ENCODE measurements at places on chromosomes 16 and 17.

DNA sequence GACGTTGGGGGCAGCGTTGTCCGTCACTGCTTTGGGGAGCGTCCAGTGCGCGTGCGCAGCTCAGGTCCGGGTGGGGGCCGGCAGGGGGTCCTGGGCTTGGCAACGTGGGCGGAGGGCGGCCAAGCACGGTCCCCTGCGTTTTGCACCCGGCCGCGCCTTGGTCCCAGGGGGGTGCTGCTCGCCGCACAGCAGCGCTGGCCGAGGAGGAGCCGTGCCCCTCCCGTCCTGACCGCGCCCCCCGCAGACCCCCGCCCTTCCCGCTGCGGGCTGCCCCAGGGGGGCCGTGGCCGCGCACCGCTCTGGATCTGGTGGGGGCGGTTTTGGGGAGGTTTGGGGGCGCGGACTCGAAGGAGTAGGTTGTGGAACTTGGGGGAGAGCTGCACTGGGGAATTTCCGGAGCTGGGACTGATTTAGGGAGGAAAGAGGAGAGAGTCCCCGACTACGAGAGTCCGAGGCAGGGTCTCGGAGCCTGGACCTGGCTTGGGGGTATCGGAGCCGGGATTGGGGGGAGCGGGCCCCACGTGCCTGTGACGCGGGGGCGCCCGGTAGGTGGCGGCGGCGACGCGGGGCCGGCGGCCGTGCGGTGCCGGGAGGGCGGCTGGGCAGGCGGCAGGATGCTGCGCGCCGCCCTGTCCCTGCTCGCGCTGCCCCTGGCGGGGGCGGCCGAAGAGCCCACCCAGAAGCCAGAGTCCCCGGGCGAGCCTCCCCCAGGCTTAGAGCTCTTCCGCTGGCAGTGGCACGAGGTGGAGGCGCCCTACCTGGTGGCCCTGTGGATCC lies at the start of gene SLC9A5:
TSS of gene SLC9A5 (plus strand) at position 579 of the 777 bp plus-strand sequence. CDS start at position 615, 36 bp downstream.
- DNase-seq = no peak

GRCh38 chr17:35795007-35795870 lies at the start of gene MMP28:
TSS of gene MMP28 (minus strand) at chr17:35795641. CDS start at chr17:35795377, 264 bp downstream.
- no peak for DNase-seq

DNA sequence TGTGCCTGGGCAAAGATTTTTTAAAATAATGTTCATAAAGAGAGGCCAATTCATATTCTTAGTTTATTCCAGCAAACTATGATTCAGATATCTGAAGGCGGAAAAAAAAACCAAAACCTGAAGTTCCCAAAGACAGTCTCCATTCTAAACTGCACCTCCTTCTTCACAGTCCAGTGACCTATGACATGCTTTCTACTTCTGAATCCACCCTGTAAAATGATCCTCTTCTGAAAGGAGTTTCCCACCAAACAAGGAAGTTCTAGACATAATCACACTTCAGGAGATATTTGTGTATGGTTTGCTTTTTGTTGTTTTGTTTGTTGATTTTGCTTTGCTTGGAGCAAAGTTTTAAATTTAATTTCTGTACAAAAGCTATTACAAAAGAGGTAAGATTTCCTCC lies 12.9 kb upstream of the CHST4 start:
- DNase-seq = no peak

DNA sequence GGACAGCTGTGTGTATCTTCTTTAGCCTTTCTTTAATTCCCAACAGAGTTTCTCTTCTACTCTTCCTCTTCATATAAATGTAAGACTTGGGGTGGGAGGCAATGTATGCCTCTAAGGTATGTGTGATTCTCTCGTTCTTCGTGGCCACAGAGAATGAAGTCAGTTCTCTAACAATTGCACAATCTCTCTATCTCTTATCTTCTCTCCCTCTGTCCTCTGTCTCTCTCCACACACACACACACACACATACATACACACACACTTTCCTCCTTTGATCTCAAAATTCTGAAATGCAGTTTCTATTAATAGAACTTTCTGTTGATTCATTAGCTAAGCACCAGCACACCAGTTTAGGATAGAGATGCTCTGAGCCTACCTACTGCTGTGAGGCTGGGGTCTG lies 615.7 kb upstream of the SALL1 start:
- DNase-seq = no peak

DNA sequence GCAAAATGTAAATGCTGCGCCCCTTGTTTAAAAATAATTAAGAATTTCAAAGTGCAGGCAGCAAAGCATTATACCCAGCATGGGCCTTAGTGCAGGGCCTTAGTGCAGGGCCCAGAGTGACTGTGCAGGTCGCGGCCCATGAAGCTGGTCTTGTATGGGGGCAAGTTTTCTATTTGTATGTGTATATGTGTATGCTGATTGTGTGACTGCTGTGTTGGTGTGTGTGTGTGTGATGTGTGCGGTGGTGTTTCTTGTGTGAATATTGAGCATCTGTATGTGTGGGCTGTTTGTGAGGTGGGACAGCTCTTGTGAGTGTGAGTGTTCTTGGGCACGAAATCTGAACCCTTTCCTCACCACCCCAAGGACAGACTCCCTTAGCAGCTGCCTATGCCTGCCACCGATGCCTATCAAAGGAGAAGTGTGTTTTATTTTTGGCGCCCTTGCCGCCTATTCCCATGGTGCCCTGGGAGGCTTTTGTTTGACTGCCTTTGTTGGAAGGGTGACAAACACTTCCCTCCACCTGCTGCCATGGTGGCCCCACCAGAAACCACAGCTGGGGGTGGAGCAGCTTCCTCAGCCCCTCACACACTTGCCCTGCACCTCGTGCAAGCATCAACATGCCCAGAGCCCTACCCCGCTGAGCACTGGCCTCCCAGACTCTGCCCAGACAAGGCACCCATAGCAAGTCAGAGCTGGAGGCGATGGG lies 18.0 kb downstream of the CCR7 start:
- DNase-seq = no peak

DNA sequence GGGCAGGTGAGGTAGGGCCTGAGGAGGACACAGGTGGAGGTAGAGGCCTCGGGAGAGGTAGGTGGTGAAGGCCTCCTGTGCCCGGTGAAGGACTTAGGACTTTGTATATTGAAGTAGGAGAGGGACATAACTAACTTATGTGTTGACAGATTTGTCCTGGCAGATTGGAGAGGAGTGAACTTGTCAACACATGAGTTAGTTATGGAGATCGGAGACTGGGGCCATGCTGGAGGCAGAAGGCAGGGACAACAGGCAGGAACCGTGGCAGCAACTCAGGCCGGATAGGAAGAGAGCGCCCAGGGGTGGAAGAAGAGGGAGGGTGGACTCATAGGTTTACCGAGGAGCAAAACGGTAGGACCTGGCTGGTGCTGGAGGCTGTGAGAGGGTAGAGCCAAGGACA lies 18.4 kb downstream of the GLP2R start:
- no peak for DNase-seq

GRCh38 chr17:75301502-75302206 lies 12.4 kb upstream of the SLC25A19 start:
- DNase-seq = no peak

- DNase-seq = peak; percentile 96
Observed at GRCh38 chr17:14737984-14738651, 437.2 kb downstream of the HS3ST3B1 start.

GRCh38 chr16:19295393-19295792 lies 9.9 kb downstream of the CLEC19A start:
- no peak for DNase-seq

DNA sequence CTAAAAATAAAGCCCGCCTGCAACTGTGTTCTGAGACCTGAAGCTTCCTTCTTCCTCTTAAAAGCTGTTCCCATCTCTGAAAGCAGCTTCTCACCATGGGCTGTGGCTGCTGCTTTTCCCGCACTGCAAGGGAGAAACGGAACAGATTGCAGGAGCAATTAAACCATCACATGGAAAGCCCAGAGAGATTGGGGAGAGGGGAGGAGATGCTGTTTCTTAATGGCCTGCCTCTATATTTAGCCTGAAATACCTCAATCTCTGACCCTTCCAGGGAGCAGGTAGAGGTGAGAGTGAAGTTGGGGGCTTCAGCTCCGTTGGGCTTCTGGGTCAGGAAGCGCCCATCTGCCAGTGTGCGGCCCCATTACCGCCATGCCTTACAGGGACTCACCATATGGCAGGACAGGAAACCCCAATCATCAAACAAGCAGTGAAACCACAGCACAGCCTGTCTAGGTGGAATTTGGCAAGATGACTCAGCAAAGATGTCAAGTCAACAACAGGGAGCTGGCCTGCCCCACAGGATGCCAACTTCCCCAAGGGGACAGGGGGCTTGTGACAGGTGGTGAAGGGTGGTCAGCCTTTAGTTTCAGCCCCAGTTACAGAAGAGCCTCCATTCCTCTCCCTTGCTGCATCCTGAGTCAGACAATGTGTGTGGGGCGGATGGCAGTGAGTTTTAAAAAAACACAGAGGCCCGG lies 286.6 kb upstream of the CCL2 start:
- no peak for DNase-seq

GRCh38 chr17:60422162-60422665 lies at the start of gene CHCT1:
TSS of gene CHCT1 (plus strand) at chr17:60422489. CDS start at chr17:60422593, 104 bp downstream.
- no peak for DNase-seq

GRCh38 chr16:50282955-50283631 lies 16.7 kb downstream of the ADCY7 start:
- DNase-seq = no peak

DNA sequence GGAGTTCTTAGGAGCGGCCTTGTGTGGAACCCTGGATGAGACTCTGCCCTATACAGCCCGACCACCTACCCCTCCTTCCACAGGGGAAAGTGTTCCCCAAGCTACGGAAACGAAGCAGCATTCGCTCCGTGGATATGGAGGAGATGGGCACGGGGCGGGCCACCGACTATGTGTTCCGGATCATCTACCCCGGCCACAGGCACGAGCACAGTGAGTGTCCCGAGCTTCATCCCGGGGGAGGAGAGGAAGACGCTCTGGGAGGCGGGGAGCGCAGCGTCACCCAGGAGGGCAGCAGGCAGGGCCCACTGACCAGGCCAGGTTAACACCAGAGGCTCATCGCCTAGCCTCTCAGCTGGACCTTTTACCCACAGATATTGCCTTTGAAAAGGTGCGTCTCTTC lies 27.8 kb downstream of the SGSM2 start:
- no peak for DNase-seq

DNA sequence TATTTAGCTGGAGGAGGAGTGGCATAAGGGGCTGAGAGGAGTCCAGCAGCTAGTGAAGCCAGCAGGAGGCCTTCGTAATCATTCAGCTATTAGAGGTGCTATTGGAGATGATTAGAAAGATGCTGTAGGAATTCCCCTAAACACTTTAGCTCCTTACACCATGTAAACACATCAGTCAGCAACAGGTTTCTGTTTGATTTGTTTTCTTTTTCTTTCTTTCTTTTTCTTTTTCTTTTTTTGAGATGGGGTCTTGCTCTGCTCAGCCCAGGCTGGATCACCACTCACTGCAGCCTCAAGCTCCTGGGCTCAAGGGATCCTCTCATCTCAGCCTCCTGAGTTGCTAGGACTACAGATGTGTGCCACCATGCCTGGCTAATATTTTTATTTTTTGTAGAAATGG lies 10.6 kb upstream of the SEPHS2 start:
- DNase-seq = no peak

- no peak for DNase-seq
Observed at GRCh38 chr17:75289832-75290337, 652 bp upstream of the SLC25A19 start.

GRCh38 chr17:73119631-73120030 lies 27.1 kb upstream of the SLC39A11 start:
- DNase-seq = no peak

GRCh38 chr16:76756951-76757350 lies 434.0 kb upstream of the MON1B start:
- no peak for DNase-seq

GRCh38 chr16:81863630-81864352 lies 84.7 kb downstream of the PLCG2 start:
- no peak for DNase-seq

DNA sequence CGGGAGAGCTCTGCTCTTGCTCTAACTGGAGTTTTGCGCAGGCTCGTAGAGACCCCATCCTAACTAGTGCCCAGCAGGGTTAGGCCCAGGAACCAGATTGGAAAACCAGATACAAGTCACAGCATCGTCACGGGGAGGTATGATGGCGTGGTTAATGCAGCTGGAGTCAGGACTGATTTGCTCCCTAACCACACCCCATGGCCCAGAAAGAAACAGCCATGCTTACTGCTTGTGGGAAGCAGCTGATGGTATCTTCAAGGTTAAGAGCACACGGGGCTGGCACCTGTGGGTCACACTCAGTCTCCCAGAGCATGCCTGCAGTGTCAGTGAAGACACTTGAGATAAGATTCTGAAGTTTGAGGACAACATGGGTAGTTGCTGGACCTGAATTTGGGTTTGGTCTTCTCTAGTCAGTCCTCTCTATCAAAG lies 60.2 kb downstream of the WIPI1 start:
- DNase-seq = no peak

DNA sequence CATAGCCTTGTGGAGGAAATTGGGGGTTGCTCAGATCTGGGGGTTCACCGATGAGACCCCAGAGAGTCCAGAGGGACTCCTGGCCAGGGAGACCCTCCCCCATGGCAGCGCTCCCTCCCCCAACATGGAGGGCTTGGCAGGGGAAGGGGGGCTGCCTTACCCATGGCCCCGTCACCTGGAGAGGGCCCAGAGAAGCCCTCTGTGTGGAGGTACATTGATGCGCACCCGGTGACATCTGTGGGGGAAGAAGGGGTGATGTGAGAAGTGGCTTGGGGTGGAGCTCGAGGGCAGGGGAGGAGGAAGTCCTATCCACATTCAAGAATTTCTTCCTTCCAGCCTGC lies 16.2 kb downstream of the ETV4 start:
- no peak for DNase-seq

DNA sequence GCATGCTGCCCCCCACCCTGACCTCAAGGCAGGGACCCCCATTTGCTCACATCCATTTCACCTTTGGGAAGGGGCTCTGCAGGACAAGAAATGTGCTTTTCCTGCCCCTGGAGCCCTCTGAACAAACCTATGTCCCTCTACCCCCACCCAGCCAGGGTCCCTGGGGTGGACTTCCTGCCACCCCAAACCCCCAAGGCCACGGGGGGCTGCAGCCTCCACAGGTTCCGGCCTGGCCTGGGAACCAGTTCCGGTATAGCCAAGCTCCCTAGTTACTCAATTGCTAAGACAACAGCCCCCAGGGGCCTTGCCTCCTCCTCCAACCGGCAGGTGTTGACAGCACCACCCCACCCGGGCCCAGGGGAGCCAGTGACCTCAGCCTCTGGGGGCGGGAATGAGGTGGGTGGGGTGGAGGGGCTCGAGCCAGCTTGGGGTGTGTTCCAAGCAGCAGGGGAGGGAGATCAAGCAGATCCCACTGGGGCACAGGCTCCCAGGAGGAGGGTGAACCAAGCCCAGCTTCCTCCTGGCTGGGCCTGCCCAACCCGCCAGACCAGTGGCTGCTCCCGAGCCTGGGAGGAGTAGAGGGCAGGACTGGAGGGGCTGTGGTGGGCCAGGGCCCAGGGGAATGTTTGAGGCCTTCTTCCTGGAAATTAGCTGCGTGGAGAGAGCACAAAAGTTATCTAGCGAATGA lies 6.6 kb downstream of the PNMT start:
- no peak for DNase-seq

- DNase-seq = no peak
Observed at GRCh38 chr17:37446027-37446426, 39.3 kb downstream of the TADA2A start.

- DNase-seq = peak; percentile 88
Observed at GRCh38 chr16:89922477-89922883, 662 bp upstream of the TUBB3 start.
